MCF 10A (cell line): ENCODE measurements at places on chromosomes 16 and 17. TPM values are rescaled to one million over a fixed set of nuclear protein-coding genes. Genes with fewer than 3 reads are reported as not detected.

DNA sequence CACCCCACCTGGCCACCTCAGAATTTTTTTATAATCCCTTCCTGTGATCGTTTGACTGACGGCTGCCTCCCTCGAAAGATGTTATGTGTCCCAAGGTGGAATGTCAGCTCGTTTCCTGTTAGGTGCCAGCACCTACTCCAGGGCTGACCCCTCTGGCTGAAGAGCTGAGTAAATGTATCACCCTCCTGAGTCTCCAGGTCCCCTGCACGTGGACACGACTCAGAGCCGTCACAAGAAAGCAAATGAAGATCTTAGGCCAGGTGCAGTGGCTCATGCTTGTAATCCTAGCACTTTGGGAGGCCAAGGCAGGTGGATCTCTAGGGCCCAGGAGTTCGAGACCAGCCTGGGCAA, 273.2 kb downstream of the C16orf95 start:
- no peak for DNase-seq

DNA sequence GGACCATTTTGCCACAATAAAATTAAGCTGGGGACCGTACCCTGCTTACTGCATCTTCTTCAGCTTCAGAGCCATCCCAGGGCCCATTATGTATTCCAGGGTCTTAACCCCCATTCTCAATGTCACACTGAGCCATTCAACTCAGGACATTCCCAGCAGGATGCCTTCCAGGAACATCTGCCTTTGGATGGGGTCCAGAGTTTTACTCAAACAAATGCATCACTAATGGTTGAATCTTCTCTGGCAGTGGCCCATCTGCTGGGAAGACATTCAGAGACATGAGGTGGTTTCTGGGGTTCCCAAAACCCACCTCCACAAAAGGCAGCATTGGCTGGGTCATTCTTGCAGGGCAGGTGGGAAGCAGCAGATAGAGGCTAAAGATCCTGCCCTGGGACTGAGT, 3.4 kb upstream of the SEC14L5 start:
- no peak for DNase-seq

GRCh38 chr16:72264771-72265170, 92.8 kb upstream of the PMFBP1 start:
- no peak for DNase-seq

The ACSM3 gene
- 2.0 and 2.3 TPM in 2 replicates for total RNA-seq

- no peak for DNase-seq
Measured at GRCh38 chr16:50684823-50685461, 3.8 kb upstream of the SNX20 start.

The ZFP1 gene
- 11.5 and 14.0 TPM in 2 replicates for total RNA-seq

DNA sequence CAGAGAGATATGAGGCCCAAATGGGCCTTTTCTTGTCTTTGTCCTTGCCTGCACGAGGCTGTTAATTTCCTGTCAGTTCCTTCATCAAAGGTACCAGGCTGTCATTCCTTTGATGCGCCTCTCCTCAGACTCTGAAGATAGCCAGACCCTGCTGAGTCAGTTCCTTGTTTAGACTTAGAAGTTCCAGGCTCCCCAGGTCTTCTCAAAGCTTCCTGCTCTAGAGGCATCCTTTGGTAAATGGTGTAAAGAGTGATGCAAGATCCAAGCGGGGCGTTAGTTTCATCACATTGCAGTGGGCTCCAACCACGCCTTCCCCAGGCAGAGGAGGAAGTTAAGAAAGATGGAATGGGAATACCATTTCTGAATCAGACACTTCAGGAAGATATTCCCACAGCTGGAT, 4.0 kb upstream of the CDH11 start:
- peak; percentile 16 for DNase-seq

- no peak for DNase-seq
Measured at GRCh38 chr17:34363183-34363661, at the start of gene CCL1. TSS of gene CCL1 (minus strand) at chr17:34363233. CDS start at chr17:34363161, 72 bp downstream.

The FHOD1 gene
- total RNA-seq, result 12.1 and 14.7 TPM in 2 replicates

DNA sequence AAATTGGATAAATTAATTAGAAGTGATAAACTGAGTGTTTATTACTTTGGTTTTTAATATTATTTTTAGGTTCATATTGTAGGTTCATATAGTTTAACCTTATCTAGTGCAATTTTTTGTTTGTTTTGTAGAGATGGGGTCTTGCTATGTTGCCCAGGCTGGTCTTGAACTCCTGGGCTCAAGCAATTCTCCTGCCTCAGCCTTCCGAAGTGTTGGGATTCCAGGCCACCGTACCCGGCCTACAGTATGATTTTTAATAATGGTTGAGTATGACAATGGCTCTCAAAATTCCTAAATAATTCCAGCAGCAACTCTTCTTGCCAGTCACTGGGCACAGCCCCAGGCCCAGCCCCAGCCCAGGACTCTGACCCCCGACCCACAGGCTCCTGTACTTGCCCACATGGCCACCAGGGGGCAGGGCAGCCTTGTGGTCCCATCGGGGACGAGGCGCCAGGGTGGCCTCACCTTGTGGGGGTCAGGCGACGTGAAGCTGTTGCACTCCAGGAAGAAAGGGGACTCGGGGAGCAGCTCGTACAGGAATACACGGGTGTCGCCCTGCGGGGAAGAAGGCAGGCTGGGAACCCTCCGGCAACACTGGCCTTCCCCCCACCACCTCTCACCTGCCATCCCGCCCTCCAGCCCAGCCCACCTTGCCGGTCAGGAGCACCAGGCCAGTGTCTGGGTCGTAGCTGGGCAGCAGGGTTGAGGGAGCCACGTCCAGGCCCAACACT, 7.9 kb upstream of the PAM16 start:
- DNase-seq, result peak; percentile 48

- no peak for DNase-seq
Measured at GRCh38 chr16:7861891-7862582, 529.4 kb downstream of the RBFOX1 start.

- DNase-seq, result no peak
Measured at GRCh38 chr16:50469744-50470321, 78.4 kb upstream of the NKD1 start.

DNA sequence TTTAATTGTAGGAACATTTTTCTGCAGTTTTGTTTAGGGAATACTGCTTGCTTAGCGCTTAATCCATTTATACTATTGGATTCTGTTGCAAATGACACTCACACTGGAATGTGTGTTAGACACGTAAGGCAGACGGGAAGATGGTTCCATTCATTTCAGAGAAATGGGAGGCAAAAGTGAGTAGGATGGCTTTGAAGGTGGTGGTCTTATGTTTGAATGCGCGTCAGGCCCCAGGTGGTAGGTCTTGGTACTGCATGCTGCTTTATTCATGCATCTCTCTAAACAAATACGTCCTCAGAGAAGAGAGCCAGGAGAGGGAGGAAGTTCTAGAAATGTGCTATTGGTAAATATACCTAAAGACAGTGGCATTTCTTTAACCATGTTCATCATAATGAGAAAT, 997.6 kb upstream of the RBFOX1 start:
- DNase-seq, result no peak

- DNase-seq, result no peak
Measured at GRCh38 chr17:73284906-73285602, 23.4 kb upstream of the CPSF4L start.

DNA sequence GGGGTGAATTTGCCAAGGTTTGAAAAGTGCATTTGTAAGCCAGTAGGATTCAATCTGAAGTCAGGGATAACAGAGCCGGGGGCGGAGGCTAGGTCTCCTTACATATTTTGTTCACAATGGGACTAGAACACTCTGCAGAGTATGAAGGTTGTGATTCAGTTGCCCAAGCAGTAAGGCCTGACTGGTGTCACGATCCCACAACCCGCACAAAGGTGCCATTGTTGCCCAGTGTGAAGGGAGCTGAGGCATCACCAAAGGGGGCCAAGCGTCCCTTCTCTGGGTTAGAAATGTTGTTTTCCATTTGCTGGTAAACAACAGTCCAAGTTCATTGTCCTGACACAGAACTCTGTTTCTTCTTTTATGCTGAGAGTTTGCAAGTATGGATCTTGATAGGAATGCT, 471.8 kb downstream of the MAF start:
- no peak for DNase-seq

DNA sequence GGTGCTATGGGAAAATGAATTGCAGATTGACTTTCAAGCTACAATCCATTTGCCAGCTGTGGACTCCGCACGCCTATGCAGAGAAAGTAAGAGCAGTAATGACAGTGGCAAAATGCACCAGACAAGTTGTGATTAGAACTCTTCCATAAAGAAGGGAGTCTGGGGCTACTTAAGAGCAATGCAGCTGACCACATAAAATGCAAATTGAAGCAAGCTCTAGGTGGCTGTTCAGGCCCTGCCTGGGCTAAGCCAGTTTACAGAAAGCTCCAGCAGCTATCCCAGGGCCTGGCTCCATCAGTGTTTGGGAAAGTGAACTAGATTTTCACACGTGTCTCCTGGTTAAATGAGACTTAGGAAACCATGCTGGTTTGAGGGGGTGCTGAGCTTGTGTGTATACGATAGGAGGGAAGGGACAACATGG, 2.2 kb upstream of the MAP2K6 start:
- DNase-seq, result no peak

DNA sequence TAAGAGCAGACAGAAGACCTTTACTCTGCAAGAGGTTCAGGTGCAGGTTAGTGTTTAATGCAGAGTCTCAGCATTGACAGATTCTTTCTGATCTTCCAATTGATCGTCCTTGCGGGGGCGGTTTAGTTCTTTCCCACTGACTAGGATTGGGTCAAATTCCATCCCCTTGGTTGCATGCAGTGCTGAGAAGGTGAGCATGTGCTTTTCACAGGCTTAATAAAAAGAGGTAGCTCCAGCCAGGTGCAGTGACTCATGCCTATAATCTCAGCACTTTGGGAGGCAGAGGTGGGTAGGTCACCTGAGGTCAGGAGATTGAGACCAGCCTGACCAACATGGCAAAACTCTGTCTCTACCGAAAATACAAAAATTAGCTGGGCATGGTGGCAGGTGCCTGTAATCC, 7.5 kb upstream of the ITGAD start:
- DNase-seq, result peak; percentile 44

The KCNJ18 gene
- not detected in 2 replicates for total RNA-seq

DNA sequence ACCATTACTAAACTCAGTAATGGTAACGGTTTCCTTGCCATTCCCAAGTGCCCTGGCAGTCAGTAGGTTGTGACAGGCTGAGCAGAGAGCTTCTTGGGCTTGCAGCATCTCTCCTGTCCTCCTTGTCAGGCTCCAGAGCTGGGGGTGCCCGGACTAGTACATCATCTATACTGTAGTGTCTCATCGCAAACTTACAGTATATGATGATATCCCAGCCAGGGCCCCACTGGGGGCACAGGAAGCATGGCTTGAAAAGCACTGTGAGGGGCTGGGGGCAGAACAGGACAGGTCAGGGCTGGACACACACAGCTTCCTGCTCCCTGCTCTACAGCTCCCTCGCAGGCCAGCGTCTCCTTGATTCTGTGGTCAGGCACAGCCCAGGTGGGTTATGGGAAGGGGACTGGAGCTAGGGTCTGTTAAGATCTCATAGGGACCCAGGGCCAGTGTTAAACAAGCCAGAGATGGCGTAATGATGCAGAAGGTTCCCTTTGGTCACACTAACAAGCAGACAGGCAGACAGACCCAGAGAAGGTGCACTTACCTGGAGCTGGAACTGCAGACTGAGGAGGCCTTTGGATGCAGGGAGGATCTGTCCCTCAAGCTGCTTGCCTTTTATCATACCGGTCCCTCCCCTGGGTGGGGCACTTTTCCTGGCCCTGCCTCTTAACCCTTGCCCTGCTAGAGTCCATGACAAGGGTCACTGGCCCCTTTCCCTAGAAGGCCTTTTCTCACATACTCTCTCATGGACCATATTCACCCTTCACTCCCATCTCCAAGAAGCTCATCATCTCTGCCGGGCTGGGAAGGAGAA, 6.8 kb downstream of the ERAL1 start:
- DNase-seq, result no peak

DNA sequence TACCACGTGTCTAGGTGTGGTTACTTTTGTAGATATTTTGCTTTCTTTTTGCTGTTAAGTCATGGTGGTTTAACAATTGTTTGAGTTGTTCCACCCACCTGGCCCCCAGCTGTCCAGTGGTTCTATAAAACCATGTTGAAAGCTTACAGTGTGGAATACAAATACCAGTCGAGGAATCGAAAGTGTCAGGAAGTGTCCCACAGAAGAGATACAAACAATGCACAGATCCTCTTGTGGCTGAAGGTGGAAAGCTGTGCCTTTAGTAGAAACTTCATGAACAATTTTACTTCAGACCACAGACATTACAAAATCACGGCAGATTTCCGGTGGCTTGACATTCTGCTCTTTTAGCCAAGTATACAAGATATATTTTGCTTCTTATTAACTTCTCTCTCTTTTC, 782.4 kb upstream of the SOX9 start:
- peak; percentile 58 for DNase-seq

The VPS35L gene
- 50.2 and 55.5 TPM in 2 replicates for total RNA-seq

DNA sequence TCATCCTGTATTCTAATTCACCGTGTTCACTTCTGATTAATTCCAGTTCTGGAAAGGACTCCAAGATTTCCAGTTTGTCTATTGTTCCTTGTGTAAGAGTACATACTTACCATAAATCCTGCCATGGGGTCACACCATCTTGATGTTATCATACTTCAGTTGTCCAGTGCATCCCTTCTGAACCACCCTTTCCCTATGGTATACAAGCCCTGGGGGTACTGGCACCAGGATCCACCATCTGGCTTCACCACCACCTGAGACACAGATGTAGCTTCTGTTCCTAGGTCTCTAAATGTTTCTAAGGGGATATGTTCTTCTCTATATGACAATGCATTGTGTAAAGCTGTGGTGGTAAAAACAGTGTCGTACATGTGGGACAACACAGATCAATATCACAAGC, 21.2 kb downstream of the SGF29 start:
- no peak for DNase-seq

DNA sequence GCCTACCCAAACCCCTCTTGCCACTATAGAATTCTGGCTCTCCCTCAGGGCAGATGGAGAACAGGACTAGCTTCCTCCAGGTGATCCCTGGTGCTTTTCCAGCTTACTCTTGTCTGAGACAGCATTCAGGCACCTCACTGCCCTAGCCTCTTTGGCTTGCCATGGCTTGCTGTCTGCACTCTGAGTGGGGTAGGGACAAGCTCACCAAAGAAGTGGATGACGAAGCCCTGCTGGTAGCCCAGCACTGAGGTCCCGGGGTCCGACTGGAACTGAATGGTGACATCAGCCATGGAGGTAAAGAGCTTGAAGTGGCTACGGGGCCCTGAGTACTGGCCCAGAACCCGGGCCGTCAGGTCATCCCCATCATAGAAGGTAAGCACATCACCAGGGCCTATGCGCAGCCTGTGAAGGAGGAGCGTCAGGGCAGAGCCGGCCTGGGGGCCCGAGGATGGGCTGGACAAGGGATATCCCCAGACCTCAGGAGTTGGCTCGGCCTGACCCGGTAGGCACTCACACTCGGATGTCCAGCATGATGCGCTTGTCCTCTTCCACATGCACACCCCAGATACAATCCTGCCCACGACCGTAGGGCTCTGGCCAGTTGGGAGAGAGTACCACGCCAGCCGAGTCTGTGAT, 7.6 kb upstream of the PHF12 start:
- no peak for DNase-seq

The DUS1L gene
- 116 and 123 TPM in 2 replicates for total RNA-seq
